ENCODE measurements at places on chromosomes 12 and 14. TPM values are rescaled to one million over a fixed set of nuclear protein-coding genes. Genes with fewer than 3 reads are reported as not detected.

The TRHDE gene
- 1.0 TPM for total RNA-seq

The SLCO1A2 gene
- total RNA-seq = not detected

The MUCL1 gene
- not detected for total RNA-seq

The GDF3 gene
- not detected for total RNA-seq

The SIX1 gene
- total RNA-seq = 6.0 TPM

The FOXA1 gene
- not detected for total RNA-seq

The C14orf119 gene
- 23.7 TPM for total RNA-seq

The SNRPF gene
- total RNA-seq = 7.5 TPM

The REM2 gene
- total RNA-seq = 0.44 TPM

The PDE3A gene
- total RNA-seq = 11.4 TPM

The HOMEZ gene
- 10.9 TPM for total RNA-seq

The A2ML1 gene
- 8.1 TPM for total RNA-seq

The RTL1 gene
- not detected for total RNA-seq

The HOXC13 gene
- total RNA-seq = not detected

The ART4 gene
- total RNA-seq = 2.4 TPM

The MYF6 gene
- total RNA-seq = not detected

The PPP4R4 gene
- total RNA-seq = 2.2 TPM

The INSM2 gene
- not detected for total RNA-seq

Data from tibial nerve (tissue), 4 donors.